ENCODE measurements at places on chromosomes 7 and 10.

- no peaks in the 10 kb centered on the region for H3K27me3 ChIP-seq
- H3K4me1 ChIP-seq: peaks cover 35% of the 10 kb centered on the region
- H3K36me3 ChIP-seq: no peaks in the 10 kb centered on the region
- peak; percentile 64 for DNase-seq
- H3K4me3 ChIP-seq: peak overlapping the region; percentile 18
- H3K27ac ChIP-seq: no peak overlapping the region
These were observed 19.1 kb downstream of the ADAM8 start for GRCh38 chr10:133257489-133258065.

GRCh38 chr7:66167773-66168387 is 37.3 kb upstream of the TPST1 start:
- H3K36me3 ChIP-seq: no peaks in the 10 kb centered on the region
- H3K27ac ChIP-seq: no peak overlapping the region
- H3K4me3 ChIP-seq: no peak overlapping the region
- H3K4me1 ChIP-seq: no peaks in the 10 kb centered on the region

- H3K27ac ChIP-seq: no peak overlapping the region
- DNase-seq: no peak
- no peaks in the 10 kb centered on the region for H3K36me3 ChIP-seq
- no peaks in the 10 kb centered on the region for H3K27me3 ChIP-seq
These were observed 28.9 kb upstream of the STK17A start for GRCh38 chr7:43553999-43554398.

- H3K27me3 ChIP-seq: no peaks in the 10 kb centered on the region
- no peak overlapping the region for H3K27ac ChIP-seq
- H3K36me3 ChIP-seq: no peaks in the 10 kb centered on the region
- H3K4me1 ChIP-seq: no peaks in the 10 kb centered on the region
These were observed 45.6 kb upstream of the LRRC4 start for GRCh38 chr7:128076796-128077271.

- no peaks in the 10 kb centered on the region for H3K27me3 ChIP-seq
- no peak overlapping the region for H3K4me3 ChIP-seq
- H3K27ac ChIP-seq: no peak overlapping the region
- H3K4me1 ChIP-seq: no peaks in the 10 kb centered on the region
These were observed 41.7 kb downstream of the ASB13 start for GRCh38 chr10:5624701-5625100.

DNA sequence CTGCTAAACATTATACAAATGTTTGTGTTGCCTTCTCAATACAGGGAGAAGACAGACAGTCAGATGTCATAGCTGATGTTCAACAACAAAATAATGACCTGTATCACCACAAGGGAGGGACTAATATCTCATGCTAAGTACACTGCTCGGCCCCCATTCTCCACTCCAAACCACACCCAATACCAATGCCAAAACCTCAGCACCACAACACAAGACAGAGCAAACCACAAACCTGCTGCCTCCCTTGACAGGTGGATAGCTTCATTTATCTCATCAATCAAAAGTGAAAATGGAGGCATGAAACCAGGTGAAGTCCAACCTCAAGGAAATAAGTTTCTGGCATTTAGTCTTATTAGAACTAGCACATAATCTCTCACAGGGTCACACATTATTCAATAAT is 109.5 kb downstream of the PARD3 start:
- no peak overlapping the region for H3K27ac ChIP-seq
- H3K4me1 ChIP-seq: no peaks in the 10 kb centered on the region
- H3K36me3 ChIP-seq: no peaks in the 10 kb centered on the region
- no peak overlapping the region for H3K4me3 ChIP-seq
- H3K27me3 ChIP-seq: no peaks in the 10 kb centered on the region
- DNase-seq: no peak

Data from Karpas-422 (cell line).